Tibial nerve (tissue), 4 donors: ENCODE measurements at places on chromosomes 1 and 21. TPM values are rescaled to one million over a fixed set of nuclear protein-coding genes. Genes with fewer than 3 reads are reported as not detected.

CELA2A gene
- 0.42 TPM for total RNA-seq

GPR137B gene
- 57.3 TPM for total RNA-seq

ERG gene
- 20.4 TPM for total RNA-seq

PTPN7 gene
- total RNA-seq: 9.6 TPM

AK5 gene
- 19.0 TPM for total RNA-seq

CFAP107 gene
- not detected for total RNA-seq

- no peak overlapping the region for H3K27ac ChIP-seq
- DNase-seq: no peak
- no peaks in the 10 kb centered on the region for H3K36me3 ChIP-seq
These were observed 379.9 kb downstream of the PTBP2 start for GRCh38 chr1:97101509-97101908.

DNA sequence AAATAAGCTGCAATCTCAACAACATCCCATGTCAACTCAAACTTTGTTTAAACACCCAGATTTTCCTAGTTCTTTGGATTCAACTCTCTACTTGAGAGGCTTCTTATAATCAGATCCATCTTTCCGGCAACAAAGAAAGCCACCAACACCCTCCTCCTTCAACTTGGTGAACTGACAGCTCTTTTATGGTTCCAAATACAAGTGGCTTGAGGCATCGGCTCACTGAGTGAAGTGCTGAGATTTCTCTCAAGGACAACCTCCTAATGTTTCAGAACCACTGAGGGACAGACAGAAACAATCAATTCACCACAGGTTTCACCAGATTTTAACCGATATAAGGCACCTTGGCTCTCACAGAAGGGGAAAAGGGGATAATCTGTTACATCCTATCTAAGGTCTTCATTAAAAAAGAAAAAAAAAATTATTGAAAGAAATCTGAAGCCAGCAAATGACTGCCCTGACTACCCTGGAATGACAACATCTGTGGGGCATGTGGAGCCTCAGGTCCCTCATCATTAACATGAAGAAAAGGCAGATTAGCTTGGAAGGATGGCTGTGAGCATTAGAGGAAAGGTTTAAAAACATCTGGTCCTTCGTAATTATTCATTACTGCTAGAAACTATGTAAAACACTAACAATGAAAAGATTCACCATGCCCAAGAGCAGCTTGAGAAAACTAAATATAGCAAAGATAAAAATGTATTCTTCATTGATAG is 50.9 kb downstream of the PTPN14 start:
- no peaks in the 10 kb centered on the region for H3K27me3 ChIP-seq
- DNase-seq: no peak
- no peaks in the 10 kb centered on the region for H3K4me1 ChIP-seq
- H3K4me3 ChIP-seq: no peak overlapping the region
- no peak overlapping the region for H3K27ac ChIP-seq
- no peaks in the 10 kb centered on the region for H3K36me3 ChIP-seq

- no peak overlapping the region for H3K27ac ChIP-seq
- DNase-seq: no peak
- H3K36me3 ChIP-seq: no peaks in the 10 kb centered on the region
- no peaks in the 10 kb centered on the region for H3K27me3 ChIP-seq
- no peak overlapping the region for H3K4me3 ChIP-seq
These were observed 365.1 kb upstream of the VAMP3 start for GRCh38 chr1:7405844-7406500.

DNA sequence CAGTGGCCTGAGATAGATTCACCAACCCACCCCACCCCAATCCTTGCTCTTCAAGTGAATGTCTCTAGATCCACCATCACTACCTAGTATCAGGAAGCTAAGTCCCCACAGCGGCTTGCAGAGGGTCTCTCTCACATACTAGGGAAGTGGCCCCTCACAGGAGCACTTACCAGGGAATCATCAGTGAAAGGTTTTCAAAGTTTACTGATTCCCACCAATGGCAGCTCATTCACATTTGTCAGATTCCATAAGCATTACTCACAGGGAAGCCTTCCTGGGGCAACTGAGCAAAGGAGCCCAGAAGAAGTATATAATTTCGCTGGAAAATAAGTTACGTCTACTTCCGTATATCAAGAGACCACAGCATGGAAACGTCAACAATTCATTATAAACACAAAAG is 120.8 kb downstream of the GREM2 start:
- H3K36me3 ChIP-seq: no peaks in the 10 kb centered on the region
- DNase-seq: no peak
- H3K27ac ChIP-seq: no peak overlapping the region
- no peaks in the 10 kb centered on the region for H3K4me1 ChIP-seq

DNA sequence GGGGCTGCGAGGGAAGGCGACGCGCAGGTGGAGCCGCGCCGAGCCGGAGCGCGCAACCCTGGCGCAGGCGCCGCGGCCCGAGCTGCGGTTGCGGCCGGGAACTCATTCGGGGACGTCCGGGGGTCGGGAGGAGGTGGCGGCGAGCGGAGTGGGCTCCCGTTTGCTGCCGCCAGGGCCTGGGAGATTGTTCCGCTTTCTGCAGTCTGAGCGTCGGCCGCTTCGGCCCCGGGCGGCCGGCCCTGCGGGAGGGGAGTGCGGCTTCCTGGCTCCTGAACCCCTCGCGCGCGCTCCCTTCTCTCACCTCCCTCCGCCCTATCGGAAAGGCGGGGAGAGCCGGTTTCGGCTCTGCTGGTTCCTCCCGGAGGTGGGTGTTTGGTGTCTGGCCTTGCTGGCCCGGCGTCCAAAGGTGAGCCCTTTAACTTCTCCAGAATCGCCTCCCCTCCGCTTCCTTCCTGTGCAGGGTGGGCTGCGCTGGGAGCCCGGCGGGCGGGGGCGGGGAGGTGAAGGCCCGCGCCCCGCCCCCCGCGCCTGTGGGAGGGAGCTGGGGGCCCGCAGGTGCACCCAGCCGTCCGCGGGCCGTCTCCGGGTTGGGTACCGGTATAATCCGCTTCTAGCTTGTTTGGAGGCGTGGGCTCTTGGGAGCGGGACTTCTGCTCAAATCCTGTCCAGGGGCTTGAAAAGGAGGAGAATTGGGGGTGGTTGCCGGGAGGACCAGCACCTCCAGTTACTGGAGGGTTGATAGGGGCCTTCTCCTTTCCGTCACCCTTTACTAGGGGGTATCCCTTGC is 683 bp downstream of the LRRC8D start:
- no peak for DNase-seq
- peak overlapping the region; percentile 61 for H3K27ac ChIP-seq
- peak overlapping the region; percentile 84 for H3K4me3 ChIP-seq
- H3K27me3 ChIP-seq: no peaks in the 10 kb centered on the region
- H3K36me3 ChIP-seq: no peaks in the 10 kb centered on the region

DNA sequence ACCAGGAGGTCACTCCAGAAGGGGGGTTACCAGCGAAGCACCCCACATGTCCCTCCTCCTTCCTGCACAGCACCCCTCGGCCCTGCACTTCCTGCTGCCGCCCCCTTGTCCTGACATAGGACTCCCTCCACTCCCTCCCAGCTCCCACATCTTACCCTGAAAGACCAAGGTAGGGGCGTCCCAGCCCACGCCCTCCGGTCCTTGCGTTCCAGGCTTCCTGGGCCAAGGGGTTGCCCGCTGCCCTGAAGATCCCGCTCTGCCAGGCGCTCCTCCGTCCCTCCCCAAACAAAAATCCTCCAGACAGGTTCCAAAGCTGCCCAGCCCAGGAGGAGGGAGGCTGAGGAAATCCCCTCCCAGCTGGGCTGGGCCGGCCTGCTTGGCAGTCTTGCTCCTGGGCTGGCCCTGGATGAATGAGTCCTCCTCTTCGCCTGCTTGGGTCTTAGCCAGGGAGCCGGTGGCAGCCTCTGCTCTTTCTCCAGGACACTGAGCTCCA is at the start of gene RHBDL2:
Gene RHBDL2 (minus strand): TSS at position 304 of the 493 bp plus-strand sequence. CDS start 22,618 bp downstream, outside the sequence.
- no peak within 1 kb of the TSS for H3K27ac ChIP-seq
- no peaks in the 10 kb centered on the region for H3K36me3 ChIP-seq
- H3K4me3 ChIP-seq: peak within 1 kb of the TSS; percentile 31
- DNase-seq: peak; percentile 17

DNA sequence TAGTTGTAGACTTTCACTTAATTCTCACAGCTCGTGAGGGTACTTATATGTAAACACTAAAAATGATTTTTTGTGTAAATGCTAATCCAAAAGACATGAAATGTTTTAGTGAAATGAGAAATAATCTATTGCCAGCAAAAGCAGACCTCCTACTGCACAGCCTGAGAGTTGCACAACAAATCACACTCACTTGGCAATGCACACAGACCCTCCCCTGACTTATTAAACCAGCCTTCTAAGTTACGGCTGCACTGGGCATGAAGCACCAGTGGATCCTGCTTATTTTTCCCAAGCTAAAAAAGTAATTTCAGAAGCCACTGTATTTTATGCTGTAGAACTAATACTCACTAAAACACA is 10.3 kb downstream of the ERRFI1 start:
- DNase-seq: peak; percentile 53
- H3K36me3 ChIP-seq: no peaks in the 10 kb centered on the region
- peaks cover 38% of the 10 kb centered on the region for H3K4me1 ChIP-seq
- no peaks in the 10 kb centered on the region for H3K27me3 ChIP-seq
- peak overlapping the region; percentile 67 for H3K27ac ChIP-seq

DNA sequence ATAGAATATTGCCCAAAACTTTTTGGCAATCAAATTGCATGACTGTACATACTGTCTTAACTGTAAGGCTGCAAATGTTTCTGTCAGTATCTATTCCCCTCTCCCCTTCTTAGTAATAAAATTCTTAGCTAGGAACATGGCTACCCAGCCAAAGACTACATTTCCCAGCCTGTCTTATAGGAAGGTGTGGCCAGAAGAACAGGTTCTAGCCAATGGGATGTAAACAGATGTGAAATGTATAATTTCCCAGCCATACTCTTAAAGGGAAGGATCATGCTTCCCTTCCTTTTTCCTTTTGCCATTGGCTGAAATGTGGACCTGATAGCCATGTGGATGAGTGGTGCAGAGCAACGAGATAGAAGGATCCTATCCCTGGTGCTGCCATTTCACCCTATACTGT is 7.0 kb upstream of the HIVEP3 start:
- no peak for DNase-seq
- H3K27me3 ChIP-seq: no peaks in the 10 kb centered on the region
- H3K4me1 ChIP-seq: no peaks in the 10 kb centered on the region
- H3K4me3 ChIP-seq: no peak overlapping the region
- H3K36me3 ChIP-seq: no peaks in the 10 kb centered on the region

GRCh38 chr1:118122234-118123004 is 62.6 kb downstream of the SPAG17 start:
- H3K4me3 ChIP-seq: no peak overlapping the region
- no peak for DNase-seq
- no peaks in the 10 kb centered on the region for H3K27me3 ChIP-seq
- no peaks in the 10 kb centered on the region for H3K4me1 ChIP-seq
- no peak overlapping the region for H3K27ac ChIP-seq
- no peaks in the 10 kb centered on the region for H3K36me3 ChIP-seq

GRCh38 chr1:218845589-218845988 is 328.1 kb upstream of the LYPLAL1 start:
- H3K4me3 ChIP-seq: no peak overlapping the region
- no peak overlapping the region for H3K27ac ChIP-seq
- DNase-seq: no peak
- no peaks in the 10 kb centered on the region for H3K36me3 ChIP-seq

GRCh38 chr1:228008391-228009115 is 1.8 kb downstream of the WNT3A start:
- no peak overlapping the region for H3K4me3 ChIP-seq
- H3K4me1 ChIP-seq: no peaks in the 10 kb centered on the region
- DNase-seq: no peak
- no peaks in the 10 kb centered on the region for H3K36me3 ChIP-seq

- H3K27ac ChIP-seq: peak overlapping the region; percentile 95
- H3K36me3 ChIP-seq: no peaks in the 10 kb centered on the region
- H3K4me1 ChIP-seq: peaks cover 71% of the 10 kb centered on the region
- DNase-seq: peak; percentile 99
These were observed 38.8 kb upstream of the SRSF10 start for GRCh38 chr1:24018611-24019580.

DNA sequence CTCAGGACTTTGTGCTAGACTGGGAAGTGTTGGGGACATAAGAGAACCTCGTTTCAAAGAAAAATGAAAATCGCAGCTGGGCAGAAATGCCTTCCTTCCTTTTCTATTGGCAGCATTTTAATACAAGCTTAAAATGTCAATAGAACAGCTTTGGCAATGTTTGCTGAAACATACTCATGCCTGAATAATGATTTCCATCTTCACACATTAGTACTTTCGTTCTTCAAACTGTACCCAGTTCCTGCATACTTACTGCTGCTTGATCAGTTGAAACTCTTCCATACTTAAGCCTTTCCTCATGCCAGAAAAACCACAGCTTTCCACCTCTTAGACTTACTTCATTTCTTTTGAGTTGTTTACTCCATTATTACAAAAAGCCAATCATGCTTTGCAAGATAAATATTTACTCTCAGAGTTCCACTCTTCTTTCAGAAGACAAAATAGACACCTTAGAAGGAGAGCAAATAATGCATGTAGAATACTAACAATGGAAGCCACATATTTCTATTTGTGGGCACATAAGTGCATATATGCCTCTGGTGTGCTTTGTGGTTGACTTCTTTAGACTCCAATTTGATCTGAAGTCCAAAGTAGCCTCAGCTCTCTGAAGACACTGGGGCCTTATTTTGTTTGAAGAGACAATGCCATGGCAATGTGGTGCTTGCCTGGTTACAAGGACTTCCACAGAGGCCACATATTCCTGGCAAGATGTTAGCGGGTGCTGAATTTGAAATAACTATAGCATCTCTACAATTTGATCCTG is 22.7 kb upstream of the CD55 start:
- no peak overlapping the region for H3K27ac ChIP-seq
- no peaks in the 10 kb centered on the region for H3K27me3 ChIP-seq
- no peaks in the 10 kb centered on the region for H3K36me3 ChIP-seq
- no peaks in the 10 kb centered on the region for H3K4me1 ChIP-seq
- no peak overlapping the region for H3K4me3 ChIP-seq

DNA sequence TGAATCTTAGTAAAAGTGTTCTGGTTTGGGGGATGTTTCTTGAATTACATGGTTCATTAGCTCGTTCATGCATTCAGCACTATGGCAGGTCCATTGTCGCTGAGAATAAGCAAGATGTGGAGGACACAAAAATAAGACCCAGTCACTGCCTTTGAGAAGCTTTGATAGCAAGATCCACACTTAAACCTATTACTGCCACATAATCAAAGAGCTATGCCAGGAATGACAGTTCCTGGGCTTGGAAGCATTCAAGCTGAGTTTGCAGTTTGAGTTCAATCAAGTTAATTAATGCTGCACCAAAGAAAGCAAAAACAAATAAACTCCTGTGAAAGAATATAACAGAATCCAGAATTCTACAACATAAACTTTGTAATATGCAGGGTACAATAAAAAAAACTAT is 131.8 kb downstream of the MIS18A start:
- H3K4me1 ChIP-seq: peaks cover 15% of the 10 kb centered on the region
- no peak overlapping the region for H3K27ac ChIP-seq

- no peaks in the 10 kb centered on the region for H3K4me1 ChIP-seq
- no peaks in the 10 kb centered on the region for H3K27me3 ChIP-seq
- no peaks in the 10 kb centered on the region for H3K36me3 ChIP-seq
- no peak overlapping the region for H3K4me3 ChIP-seq
These were observed 171.5 kb downstream of the AJAP1 start for GRCh38 chr1:4825800-4826450.
